ENCODE measurements at places on chromosomes 7 and 10. TPM values are rescaled to one million over a fixed set of nuclear protein-coding genes. Genes with fewer than 3 reads are reported as not detected.

- no peak for DNase-seq
These were observed 8.4 kb upstream of the TEX36 start for GRCh38 chr10:125691160-125691981.

GRCh38 chr10:78996792-78997129, 72.0 kb upstream of the ZMIZ1 start:
- DNase-seq, result peak; percentile 31

GRCh38 chr7:3134745-3135144, 91.1 kb upstream of the CARD11 start:
- DNase-seq, result no peak

- no peak for DNase-seq
These were observed 5.1 kb upstream of the LBX1 start for GRCh38 chr10:101234333-101234732.

The GIMAP7 gene
- not detected for total RNA-seq

The GRID1 gene
- total RNA-seq, result not detected

The HIBADH gene
- 126 TPM for total RNA-seq
